NCI-H226 (cell line): ENCODE measurements at places on chromosomes 6 and 20.

DNA sequence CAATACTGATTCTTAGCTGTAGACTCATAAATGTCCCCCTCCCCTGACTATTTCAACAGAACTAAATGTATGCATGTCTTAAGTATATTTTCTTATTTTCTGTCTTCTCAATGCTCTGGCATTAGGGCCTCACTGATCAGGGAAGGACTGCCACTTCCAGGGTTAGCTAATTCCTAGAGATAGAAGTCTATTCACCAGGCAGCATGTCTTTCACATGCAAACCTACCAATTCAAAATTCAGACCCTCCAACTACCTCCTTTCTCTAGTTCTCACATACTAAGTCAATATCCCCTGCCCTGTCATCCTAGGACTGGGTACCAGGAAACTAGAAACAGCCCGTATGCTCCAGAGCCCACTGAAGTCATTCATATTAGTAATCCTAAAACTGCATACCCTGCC is 132.3 kb downstream of the RALGAPA2 start:
- DNase-seq: no peak

DNA sequence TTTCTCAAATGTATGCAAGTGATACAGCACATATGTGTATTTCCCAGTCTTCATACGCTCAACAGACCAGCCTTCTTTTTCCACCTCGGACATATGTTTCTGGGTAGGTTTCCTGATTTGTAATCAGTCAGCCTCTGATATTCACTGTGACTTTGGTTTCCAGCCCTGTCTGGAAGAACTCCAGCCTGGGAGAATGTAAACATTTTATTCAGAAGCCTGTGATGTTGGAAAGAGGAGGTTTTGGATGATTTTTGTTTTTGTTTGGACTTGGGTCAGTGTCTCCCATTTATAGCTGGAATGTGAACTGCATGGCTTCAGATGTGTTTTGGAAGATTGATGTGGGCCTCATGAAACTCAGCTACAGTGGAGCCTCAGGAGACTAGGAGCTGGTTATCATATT is 172.2 kb upstream of the CENPW start:
- no peak for DNase-seq

GRCh38 chr6:143141442-143141841 is 80.8 kb downstream of the AIG1 start:
- DNase-seq: no peak

GRCh38 chr6:34027445-34027936 is 118.4 kb downstream of the GRM4 start:
- no peak for DNase-seq
